ENCODE measurements at places on chromosomes 6 and 20.

DNA sequence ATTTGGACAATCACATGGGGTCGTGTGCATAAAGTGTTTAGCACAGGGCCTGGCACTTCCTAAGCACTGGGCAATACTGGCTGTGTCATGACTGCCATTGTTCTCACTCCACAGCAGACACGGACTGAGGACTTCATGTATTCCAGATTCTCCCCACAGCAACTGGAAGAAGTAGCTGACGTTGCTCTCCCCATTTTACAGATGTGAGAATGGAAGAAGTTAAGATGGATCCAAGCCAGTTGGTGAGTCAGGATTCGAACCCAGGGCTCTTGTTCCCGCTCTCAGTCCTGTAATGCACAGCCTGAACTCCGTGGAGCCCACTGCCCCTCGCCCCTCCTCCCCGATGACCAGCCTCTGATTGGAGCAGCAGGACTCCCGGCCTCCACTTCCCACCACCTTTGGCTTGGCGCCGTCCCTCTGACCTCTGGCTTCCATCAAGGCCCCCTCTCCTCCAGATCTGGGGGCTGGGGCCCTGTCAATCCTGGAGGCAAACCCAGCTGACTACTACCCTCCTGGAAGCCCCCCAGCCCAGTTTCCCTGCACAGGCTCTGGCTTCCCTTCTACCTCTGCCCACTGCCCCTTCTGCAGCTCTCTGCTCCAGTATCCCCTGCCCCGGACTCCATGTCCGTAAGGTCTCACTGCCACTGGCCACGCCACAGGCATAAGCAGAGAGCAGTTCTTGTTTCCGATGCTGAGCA, 12.7 kb downstream of the NOL4L start:
- no peak for DNase-seq

- no peak for DNase-seq
Observed at GRCh38 chr20:47789081-47789763, 3.9 kb upstream of the SULF2 start.

DNA sequence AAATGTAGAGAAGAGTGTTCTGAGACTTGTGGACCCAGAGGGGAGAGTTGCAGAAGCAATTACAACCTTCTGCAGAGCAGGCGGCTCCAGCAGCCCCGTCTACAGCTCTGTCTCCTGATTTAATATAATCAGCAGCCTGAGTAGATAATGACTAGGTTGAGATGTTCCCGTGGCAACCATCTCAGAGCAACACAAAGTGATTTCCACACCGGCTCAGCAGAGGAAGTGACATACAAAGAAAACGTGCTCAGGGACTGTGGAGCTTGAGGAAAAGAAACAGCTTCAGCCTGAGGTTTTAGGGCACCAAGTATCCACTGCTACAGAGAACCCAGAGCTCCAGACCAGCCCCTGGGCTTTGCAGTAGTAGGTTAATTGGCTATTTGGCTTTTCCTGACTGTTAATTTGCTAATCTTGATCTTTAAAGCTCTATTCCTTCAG, 136.4 kb downstream of the MTFR2 start:
- no peak for DNase-seq

- no peak for DNase-seq
Observed at GRCh38 chr6:3076320-3076719, 8.0 kb downstream of the RIPK1 start.
